T-helper 22 cell (primary cell): ENCODE measurements at places on chromosomes 1 and 21.

DNA sequence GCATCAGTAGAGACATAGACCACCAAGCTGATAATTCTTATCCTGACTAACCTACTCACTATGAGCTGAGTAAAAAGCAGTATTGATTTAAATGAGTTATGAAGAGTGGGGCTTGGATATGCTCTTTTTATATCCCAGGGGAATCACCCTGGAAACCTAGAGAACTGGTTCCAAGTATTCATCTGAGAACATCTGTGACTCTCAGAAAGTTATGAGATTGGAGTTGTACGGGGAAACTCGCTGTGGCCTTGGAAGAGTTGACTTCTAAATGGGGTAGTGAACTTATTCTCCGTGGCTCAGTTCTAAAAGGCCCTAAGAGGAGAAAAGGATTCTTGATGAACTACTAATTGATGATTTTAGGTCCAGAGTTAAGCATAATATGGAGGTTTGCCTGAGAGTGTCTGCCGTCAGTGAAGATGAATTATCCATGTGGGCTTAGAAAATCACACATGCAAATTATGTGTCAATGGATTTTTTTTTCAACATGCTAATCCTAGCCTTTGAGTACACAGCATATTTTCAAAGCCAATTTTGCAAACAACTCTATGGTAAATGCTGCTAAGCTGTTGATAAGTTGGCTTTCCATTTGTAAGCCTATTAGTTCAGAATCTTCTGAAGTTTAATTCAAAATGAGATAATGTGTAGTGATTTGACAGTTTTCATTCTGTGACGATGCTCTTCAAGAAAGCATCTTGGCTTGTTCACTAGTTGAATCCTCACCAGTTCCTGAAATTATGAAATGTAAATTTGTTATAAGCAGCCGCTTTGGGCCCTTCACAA is 122.7 kb downstream of the FGGY start:
- DNase-seq, result no peak

- DNase-seq, result no peak
Observed at GRCh38 chr1:114462341-114462740, 48.7 kb downstream of the TRIM33 start.

DNA sequence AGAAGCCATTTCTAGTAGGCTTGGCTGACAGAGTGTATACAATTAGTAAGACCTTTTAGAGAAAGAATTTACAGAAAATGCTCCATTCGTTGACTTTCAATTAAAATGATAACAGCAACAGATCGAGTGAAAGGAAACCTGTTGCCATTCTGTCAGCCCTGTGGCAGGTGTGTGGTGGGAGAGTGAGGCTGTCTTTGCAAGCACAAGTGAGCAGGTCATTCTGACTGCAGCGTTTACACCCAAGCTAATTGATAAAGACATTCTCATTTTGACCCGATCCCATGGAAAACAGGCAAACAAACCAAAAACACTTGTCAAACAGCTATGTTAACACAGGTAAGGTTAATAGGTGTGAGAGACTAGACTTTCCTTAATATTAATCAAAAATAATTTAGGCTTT is 257.3 kb downstream of the PTBP2 start:
- DNase-seq, result no peak

GRCh38 chr21:42733037-42733627 is 79.7 kb downstream of the PDE9A start:
- DNase-seq, result no peak

DNA sequence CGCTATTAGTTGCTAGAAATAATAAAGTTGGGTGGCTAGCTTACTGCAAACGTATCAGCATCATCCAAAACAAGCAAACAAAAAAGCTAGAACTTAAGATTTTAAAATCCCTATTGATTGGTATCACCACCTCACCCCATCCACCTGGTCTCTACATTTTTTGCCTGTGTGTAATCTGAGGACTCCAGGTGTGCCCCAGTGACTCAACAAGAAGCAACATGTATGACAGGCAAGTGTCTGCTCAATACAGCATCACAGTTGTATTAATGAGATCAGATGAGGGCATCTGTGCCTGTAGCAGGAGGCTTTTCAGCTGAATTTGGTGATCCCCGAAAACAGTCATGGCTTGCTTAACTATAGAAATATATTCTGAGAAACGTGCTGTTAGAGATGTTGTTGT is 14.6 kb upstream of the PAPPA2 start:
- DNase-seq, result no peak

- no peak for DNase-seq
Observed at GRCh38 chr1:115829947-115830346, 11.0 kb downstream of the NHLH2 start.

DNA sequence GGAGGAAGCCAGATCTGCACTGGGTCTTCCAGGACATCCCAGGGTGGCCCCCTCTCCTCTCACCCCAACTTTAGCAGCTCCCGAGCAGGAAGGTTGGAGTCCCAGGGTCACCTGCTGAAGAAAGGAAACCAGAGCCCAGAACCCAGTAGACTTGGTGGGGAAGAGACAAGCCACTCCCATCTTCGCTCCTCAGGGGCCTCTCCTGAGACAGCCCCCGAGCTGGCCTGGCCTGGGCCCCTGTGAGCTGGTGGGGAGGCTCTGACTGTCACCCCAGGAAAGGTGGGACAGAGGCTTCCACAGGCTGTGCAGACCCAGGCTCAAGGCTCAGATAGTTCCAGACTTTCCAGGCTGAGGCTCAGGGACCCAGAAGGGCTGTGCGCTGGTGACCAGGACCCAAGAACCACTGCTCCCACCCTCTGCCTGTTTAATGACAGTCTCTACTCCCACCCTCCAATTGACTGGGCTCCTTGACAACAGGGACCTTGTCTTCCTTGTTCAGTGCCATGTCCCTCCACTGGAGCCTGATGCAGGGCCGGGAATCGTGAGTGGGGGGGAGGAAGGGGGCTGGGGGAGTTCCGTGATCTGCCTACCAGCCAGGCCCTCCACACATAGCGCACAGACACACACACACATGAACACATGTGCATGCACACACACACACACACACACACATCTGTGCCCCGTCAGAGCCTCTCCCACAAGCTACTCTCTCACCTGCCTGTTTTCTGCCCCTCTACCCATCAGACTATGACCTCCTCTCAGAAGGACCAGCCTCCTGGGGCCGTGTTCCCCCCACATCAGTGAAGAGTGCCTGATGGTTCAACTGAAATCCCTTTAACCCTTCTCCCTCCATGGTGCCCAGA is 401.2 kb downstream of the MATN1 start:
- DNase-seq, result no peak

DNA sequence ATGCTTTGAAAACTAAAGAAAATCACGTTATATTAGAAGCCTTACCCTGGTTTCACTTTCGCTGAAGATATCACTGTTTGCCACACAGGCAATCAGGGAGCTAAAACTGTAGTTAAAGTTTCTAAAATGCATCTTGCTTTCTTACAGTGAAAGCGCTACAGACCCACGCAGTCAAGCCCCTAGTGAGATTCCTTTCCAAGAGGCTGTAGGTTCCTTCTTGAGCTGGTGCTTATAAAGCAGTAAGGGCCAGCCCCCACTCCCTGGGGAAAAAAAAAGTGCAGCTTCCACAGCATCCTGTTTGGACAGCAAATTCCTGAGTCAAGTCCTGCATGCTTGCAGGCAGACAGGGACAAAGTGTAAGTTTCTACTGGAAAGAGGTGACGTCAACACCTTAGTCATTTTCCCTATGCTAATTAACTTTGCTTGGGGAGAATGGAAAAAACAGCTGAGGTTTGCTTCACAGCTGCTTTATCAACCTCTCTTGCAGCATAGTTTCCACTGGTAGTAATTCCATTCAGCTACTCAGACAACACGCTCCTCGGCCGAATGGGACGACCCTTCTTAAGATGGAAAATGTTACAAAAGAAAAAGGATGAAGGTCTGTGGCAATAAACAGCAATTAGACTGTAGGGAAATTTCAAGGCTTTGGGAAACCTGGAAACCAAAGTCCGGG is 14.7 kb upstream of the KCNE1 start:
- no peak for DNase-seq

DNA sequence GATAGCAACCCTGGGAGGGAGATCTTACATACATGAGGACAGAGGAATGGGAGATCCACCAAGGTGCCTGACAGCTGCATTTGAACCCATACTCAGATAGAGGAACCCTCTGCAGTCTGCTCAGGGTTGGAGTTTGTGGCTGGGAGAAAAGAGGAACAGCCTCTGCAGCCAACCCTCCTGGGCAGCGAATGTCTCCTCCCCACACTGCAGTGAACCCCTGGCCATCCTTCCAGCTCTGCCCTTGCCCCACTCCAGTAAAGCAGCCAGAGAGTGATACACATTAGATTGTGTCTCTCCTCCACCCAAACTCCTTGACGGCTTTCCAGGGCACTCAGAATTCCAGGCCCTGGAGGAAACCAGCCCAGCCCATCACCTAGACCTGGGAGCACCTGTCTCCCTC is 137.7 kb downstream of the RUNX1 start:
- no peak for DNase-seq

DNA sequence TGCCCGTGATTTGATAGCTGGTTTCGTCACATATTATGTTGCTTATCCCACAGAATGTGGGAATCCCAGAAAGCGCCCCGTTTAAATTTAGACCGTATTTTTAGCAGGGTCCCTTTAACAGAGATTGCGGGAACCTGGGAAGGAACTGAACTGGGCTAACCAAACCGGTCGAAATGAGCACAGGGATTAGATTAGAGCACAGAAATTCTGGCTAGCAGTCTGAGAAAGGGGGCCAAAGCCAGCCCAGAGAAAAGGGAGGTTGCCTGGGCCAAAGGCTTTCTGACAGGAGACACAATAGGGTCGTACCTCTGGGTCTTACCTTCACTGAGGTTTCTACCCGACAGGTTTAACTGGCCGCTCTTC is 327 bp downstream of the LRRC40 start:
- no peak for DNase-seq

DNA sequence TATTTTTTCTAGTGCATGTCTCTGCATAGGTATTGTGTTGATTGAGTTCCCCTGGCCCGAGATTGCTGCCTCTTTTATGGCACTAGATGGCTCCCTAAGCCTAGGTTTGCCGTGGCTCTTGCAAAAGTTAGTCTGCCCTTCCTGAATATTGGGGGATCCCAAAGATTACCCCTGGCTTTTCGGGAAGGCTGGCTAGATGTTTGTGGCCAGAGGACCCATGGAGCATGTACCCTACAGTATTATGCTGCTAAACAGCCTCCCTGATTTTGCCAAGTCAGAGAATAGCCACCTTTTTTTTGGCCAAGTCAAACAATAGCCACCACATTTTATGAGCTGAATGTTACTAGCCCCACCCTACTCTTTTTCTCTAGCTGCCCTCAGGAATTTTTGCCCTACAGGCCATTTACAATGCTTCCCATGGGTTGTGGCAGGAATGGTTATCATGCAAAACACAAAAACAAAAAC is 343.2 kb downstream of the OLFM3 start:
- no peak for DNase-seq

DNA sequence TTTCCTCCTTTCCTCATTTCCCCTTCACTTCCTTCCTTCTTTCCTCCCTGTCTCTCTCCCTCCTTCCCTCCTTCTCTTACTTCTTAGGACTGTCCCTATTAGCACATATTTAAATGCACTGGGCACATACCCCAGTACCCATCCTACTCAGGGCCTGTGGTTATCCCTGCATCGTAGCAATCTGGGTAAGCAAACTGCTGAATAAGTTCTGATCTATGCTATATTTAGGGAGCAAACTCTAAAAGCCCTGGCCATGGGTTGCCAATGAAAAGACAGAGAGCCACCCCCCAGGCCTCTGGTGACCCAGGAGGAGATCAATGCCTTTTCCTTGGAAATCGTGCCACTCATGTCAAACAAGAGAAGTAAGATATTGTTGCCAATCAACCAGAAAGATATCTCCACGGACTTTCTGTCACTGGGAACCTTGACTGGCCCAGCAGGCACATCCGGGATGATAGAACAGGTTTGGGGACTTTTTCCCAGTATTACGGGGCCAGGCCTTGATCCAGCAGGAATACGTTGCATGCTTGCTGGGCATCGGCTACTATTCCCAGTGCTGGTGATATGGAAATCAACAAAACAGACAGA is 5.4 kb downstream of the FAM3B start:
- DNase-seq, result no peak

DNA sequence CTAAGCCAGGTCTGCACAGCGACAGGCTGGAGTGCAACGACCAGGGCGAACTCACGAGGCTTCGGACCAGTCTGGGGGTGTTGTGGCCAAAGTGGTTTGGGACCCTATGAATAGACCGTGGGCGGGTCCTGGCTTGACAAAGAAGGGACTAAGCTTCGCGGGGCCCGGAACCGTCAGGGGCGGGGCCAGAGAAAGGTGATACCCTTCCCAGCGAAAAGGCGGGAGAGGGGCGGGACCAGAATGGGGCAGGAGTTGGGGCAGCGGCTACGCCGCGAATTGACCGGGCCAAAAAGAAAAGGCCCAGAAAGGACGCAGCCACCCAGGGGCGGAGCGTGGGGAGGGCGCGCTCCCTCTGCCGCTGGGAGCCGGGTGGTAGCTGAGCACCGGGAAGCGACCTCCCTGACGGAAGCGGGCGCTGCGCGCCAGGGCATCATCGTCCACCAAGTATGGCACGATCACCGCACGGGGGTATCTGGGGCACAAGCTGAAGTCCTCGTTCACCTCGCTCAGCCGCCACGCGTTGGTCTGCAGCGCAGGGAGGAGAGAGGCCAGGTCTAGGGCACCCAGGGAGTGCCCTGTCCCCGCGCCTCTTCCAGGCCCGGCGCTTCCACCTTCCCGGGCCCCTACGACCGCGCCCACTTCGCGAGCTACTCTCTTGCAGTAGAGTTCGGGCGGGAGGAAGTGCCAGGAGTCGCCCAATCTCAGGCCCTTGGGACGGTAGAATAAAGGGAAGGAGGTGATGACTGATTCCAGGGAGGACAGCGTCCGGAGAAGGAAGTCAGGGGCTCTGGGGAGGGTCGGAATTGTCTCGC is 6.7 kb upstream of the FAM167B start:
- peak; percentile 51 for DNase-seq

GRCh38 chr1:17873007-17873675 is 118.0 kb downstream of the ACTL8 start:
- DNase-seq, result no peak

GRCh38 chr1:109763646-109764415 is at the start of gene EPS8L3:
TSS of gene EPS8L3 (minus strand) at chr1:109763923. CDS start at chr1:109761749, 2,174 bp downstream.
- DNase-seq, result no peak

DNA sequence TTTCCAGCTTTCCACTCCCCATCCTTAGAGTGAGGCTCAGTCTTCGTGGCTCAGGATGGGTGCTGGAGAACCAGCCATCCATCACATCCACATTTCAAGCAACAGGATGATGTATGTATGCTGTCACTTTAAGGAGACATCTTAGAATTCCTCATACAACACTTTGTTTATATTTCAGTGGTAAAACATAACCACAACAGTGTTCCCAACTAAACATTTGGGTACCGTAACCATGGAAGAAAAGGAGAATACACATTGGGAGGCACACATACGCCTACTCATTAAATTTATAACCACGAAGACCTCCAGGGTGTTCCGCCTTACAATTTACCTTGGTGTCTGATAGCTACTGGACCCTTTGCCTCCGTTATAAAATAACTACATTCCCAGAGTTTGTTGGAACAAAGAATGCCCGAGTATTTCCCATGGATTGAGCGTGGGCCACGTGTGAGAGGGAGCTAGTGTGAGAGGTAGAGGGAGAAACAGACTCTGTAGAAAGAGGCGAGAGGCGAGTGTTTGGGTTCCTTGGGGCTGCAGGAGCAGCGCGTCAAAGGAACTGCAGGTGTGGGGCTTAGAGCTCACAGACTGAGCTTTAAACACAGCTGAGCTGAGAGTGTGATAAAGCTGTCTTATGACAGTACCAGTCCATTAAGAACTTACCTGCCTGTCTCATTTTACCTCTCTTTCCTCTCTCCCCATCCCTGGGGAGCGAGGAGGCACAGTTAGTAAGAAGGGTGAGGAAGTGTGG is 111.5 kb upstream of the USP24 start:
- no peak for DNase-seq

GRCh38 chr1:71650119-71650518 is 569.3 kb upstream of the ZRANB2 start:
- DNase-seq, result no peak
